AG09319 (cell line): ENCODE measurements at places on chromosomes 3 and 15.

- DNase-seq = no peak
Measured at GRCh38 chr3:119767936-119768601, 13.8 kb upstream of the NR1I2 start.

- DNase-seq = peak; percentile 20
Measured at GRCh38 chr15:90665288-90666134, 51.6 kb upstream of the BLM start.

DNA sequence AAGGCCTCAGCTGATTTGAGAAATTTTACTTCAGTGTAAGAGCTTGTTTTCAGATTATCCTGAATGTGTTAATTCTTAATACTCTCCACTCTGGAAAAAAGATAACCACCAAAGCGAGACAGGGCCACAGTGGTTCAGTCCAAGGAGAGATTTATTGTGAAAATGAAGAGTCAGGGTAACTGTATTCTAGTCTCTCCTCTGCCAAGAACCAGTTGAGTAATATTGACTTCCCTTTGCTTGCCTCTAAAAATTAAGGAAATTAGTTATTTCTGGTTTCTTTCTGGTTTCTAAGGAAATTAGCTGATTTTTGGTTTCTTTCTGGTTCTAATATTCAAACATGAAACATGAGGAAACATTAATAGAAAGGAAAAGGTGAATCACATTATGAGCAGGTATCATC is 34.9 kb downstream of the PPP1R2 start:
- DNase-seq = no peak

- DNase-seq = no peak
Measured at GRCh38 chr3:19885468-19885867, 48.5 kb downstream of the EFHB start.

DNA sequence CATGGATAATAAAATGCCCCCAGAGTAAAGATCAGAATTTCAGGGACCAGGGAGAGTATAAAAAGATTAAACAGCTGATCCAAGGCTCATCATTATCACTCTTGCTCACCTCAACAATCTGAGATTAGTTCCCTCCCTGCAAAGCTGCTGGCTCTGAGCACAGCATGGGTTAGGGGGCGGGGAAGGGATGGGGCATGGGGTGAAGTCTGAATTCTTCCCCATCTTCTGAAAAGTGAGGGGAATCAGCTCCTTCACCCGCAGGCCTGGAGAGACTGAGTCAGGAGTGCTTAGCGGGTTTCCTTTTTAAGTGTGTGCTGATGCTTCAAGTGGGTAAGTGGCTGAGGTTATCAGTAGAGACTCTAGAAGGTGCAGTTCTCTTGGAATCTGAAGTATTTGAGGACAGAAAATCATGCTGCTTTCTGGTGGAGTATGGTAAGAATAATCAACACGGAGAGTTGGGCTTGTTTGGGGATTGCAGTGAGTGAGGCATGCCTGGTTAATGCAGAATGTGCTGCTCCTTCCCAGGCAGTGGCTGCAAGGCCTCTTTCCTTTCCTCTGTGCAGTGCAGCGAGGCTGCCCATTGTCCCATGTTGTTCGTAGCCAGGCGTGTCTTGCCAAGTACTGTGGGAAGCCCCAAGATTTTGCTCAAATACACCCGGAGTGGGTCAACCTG is 59.2 kb upstream of the TRAK1 start:
- DNase-seq = no peak

- no peak for DNase-seq
Measured at GRCh38 chr15:43880406-43881194, 53.8 kb downstream of the WDR76 start.

DNA sequence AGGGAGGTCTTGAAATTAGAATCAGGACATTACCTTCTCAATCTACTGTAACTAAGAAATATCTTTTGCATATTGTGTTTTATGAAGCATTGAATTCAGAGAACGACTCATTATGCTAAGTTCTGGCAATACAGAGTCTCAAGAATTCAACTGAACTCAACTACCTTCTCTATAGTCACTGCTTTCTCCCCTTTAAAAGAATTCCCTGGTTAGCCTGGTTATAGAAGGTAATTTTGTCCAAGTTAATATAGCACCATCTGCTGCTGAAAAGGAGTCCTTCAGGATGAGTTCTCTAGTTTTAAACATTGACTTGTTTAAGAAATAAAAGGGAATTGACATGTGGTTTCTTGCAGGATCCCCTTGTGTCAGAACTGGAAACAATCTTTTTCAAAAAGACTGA is 60.2 kb downstream of the IL16 start:
- no peak for DNase-seq

- no peak for DNase-seq
Measured at GRCh38 chr3:30832961-30833575, 61.4 kb downstream of the GADL1 start.

DNA sequence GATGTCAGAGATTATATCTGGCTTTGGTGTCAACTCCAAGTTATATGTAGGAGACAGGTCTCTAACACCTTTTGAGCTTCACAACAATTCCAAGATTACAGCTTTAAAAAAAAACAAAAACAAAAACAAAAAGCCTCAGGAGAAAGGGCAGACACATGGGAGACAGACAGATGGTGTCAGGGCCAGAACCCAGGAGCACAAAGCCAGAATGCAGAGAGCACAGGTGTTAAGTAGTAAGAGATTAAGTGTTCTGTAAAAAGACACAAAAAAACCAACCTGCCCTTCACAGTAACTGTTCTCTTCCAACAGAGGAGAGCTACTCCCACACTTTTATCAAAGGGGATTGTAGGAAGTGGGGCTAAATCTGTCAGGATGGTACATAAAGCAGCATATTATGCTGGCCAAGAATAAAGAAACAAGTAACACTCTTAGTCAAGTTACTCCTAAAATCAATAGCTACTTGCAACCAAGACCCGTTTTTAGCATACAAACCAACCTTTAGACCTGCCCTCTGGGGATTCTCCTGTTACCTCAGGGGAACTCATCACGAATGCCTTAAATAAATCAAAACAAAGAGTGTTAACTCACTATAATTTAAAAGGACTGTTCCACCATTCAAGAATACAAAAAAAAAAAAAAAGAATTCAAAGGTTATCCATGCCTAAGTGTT is 5.9 kb downstream of the CPEB1 start:
- no peak for DNase-seq

- DNase-seq = peak; percentile 61
Measured at GRCh38 chr3:185900228-185900627, 37.6 kb downstream of the TRA2B start.

DNA sequence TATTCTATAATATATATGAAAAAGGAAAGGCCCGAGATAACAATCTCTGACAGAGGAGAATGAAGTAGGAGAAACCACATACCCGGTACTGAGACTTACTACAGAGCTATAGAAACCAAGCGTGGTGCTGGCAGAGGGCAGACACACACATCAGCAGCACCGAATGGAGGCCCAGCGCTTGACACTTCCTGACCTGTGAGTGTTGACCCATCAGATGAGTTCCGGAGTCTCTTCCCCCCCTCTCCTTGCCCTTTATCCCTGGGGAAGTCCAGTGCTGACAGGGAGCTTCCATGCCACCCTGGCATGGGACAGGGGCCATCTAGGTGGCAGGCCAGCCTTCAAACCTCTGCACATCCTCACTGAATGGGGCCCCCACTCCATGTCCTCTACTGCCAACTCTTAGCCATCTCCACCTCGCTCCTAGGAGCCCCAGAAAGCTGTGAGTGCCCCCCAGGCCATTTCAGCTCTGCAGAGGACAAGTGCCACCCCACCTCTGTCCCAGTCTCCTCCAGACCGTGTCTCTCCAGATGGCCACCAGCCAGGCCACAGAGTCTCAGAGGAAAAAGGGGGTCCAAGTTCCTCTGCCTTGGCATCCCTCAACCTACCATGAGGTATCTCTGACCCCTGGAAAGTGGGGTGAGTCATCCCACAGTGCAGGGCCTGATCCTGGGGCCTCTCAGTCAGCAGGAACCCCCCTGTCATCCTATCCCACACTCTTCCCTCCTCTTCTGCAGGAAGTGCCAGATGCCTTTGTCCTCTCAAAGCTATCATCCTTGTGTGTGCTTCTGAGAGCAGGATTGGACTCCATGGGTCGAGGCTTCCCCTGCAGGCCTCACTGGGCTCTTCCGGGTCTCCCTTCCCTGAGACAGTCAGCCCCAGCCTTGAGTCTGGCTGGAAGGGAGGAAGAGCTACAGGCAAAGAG is 116.5 kb upstream of the ALDH1A3 start:
- no peak for DNase-seq

DNA sequence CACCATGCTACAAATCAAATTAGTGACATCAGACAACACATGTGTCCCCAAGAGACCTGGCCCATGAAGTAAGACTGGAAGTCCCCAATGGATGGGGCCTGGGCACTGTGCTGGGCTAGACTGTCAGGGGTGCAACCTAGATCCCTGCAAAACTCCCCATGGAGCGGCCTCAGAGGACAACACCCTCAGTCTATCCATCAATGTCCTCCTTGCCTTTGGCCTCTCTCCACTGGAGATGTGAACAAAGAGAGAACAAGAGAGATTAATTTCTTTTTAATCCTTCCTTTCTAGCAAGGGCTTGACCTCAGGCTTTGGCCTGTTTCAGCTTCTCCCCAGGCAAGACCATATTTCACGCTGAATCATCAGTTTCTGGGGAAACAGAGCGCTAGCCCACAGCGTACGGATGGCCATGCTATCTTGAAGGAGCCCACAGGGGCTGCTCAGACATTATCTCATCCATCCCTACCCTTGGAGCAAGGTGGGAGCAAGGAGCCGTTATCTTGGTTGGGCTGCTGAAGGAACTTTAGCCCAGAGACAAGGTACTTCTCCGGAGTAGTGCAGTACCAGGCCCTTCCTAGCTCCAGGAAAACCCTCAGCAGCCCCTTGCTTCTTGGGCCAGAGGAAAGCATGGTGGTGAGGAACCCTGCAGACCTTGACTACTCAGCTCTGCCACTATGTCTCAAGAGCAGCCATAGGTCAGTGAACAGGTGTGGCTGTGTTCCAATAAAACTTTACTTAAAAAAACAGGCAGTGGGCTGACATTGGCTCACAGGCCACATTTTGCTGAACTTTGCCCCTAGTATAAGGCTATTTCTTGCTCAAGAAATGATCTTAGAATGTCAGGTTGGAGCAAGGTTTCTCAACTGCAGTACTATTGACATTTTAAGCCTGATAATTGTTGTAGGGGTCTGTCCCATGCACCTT is 72.7 kb upstream of the WNT5A start:
- DNase-seq = no peak

- DNase-seq = no peak
Measured at GRCh38 chr3:179949412-179949811, 87.3 kb downstream of the PEX5L start.
